ENCODE measurements at places on chromosomes 2 and 18.

DNA sequence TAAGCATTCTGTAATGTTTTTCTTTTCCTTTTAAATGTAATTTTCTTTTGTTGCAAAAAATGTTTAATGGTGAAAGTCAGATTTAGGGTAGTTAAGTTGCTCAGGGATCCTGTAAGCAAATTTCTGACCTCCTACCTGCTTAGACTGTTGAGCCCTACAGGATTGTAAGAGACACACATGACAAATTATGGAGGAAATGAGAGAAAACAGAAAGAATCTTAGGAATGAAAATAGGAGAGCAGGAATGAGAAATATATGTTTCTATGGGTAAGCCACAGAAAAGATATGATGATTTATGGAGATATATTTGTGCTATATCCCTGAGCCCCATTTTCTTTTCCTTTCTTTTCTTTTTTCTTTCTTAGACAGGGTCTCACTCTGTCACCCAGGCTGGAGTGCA, 28.3 kb downstream of the CYBRD1 start:
- H3K4me1 ChIP-seq, result no peaks in the 10 kb centered on the region
- no peaks in the 10 kb centered on the region for H3K27me3 ChIP-seq
- H3K36me3 ChIP-seq, result peaks cover 20% of the 10 kb centered on the region
- no peak overlapping the region for H3K4me3 ChIP-seq
- H3K27ac ChIP-seq, result no peak overlapping the region
- no peak for DNase-seq

DNA sequence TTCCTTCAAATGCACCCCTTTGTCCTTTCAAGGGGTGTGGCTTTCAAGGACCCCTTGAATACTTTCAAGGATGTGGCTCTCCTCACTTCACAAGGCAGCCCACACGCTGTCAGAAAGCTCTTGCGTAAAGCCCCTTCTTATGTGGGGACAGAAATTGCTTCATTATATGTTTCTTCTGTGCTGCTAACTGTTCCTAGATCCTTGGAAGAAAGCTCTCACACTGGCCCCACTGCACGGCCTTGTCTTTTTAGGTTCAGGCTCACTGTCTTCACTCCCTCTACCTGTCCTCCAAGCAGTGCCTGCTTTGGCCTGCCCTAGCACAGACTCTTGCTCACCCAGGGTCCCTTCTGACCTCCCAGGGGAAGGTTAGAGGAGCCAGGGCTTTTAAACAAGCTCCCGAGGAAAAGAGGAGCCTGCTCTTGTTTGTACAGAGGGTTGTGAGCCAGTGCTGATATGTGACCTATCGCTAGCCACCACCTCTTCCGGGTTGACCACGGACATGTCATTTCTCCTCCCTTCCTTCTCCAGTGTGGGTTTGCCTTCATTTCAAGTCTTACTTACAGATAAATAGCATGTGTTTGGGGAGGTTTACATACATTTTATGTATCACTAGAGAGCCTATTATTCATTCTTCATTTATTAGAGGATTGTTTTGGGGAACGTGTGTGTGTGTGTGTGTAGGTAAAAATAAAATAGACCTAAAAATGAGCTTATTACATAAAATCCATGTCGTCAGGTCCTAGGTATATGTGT, 94.7 kb downstream of the RTN4 start:
- no peak overlapping the region for H3K4me3 ChIP-seq
- peaks cover 3% of the 10 kb centered on the region for H3K4me1 ChIP-seq
- no peak for DNase-seq
- no peak overlapping the region for H3K27ac ChIP-seq
- no peaks in the 10 kb centered on the region for H3K27me3 ChIP-seq
- H3K36me3 ChIP-seq, result no peaks in the 10 kb centered on the region

- H3K4me1 ChIP-seq, result no peaks in the 10 kb centered on the region
- no peak for DNase-seq
- no peak overlapping the region for H3K4me3 ChIP-seq
- H3K27ac ChIP-seq, result no peak overlapping the region
- H3K36me3 ChIP-seq, result no peaks in the 10 kb centered on the region
These were observed 2.6 kb upstream of the REG3A start for GRCh38 chr2:79162132-79162531.

DNA sequence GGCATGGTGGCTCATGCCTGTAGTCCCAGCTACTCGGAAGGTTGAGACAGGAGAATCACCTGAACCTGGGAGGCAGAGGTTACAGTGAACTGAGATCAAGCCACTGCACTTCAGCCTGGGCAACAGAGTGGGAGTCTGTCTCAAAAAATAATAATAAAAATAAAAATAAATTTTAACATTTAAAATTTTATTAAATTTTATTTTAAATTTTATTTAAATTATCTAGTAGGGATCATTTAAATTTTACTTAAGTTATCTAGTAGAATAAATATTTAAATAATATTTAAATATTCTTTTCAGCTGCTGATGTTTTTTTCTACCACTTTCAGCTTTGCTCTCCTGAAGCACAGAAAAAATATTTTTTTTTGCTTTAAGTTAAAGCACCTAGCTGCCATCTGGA, 10.4 kb downstream of the COBLL1 start:
- H3K27ac ChIP-seq, result no peak overlapping the region
- no peaks in the 10 kb centered on the region for H3K27me3 ChIP-seq
- H3K4me1 ChIP-seq, result peaks cover 8% of the 10 kb centered on the region
- H3K4me3 ChIP-seq, result no peak overlapping the region
- DNase-seq, result no peak

- H3K27me3 ChIP-seq, result no peaks in the 10 kb centered on the region
- H3K27ac ChIP-seq, result no peak overlapping the region
- DNase-seq, result no peak
- no peak overlapping the region for H3K4me3 ChIP-seq
These were observed 34.7 kb upstream of the RMND5A start for GRCh38 chr2:86685351-86685750.

GRCh38 chr18:48440924-48441323, 31.7 kb upstream of the ZBTB7C start:
- H3K4me1 ChIP-seq, result peaks cover 13% of the 10 kb centered on the region
- H3K4me3 ChIP-seq, result peak overlapping the region; percentile 34
- no peak for DNase-seq
- H3K27me3 ChIP-seq, result no peaks in the 10 kb centered on the region
- H3K27ac ChIP-seq, result peak overlapping the region; percentile 74
- no peaks in the 10 kb centered on the region for H3K36me3 ChIP-seq

DNA sequence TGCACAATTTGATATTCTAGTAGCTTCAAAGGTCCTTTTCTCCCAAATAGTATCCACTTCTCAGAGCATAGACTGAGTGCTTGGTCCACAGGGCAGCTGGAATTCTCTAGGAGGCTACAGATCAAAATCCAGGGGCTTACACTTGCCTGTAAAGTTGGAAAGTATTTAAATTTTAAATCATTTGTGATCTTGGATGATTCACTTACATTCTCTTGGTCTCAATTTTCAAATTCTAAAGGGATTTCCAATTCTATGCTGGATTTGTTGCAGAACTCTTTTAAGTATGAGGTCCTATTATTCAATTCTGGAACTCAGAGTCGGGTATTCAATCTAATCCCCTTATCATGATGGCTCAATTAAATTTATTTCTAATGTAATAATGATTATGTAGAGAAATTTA, 492.3 kb downstream of the NYAP2 start:
- H3K36me3 ChIP-seq, result no peaks in the 10 kb centered on the region
- no peak overlapping the region for H3K4me3 ChIP-seq
- H3K27me3 ChIP-seq, result no peaks in the 10 kb centered on the region
- no peaks in the 10 kb centered on the region for H3K4me1 ChIP-seq

DNA sequence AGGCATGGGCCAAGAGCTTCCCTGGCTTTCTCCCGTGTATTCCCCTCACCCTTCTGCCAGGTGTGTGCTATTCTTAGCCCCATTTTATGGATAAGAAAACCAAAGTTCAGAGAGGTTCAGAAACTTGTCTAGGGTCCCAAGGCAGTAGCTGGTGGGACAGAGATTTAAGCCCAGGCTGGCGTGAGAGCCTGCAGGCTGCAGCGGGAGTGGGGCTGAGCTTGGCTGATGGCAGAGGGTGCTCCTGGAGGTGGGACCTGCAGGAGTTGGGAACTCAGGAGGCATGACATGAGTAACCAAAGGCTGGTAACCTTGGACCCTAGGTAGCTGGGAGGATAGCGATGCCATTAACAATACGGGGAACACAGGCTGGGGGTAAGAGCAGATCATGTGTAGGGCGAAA, 87.3 kb upstream of the B3GNT7 start:
- H3K36me3 ChIP-seq, result no peaks in the 10 kb centered on the region
- H3K27ac ChIP-seq, result no peak overlapping the region
- H3K27me3 ChIP-seq, result no peaks in the 10 kb centered on the region
- no peak for DNase-seq
- H3K4me3 ChIP-seq, result no peak overlapping the region
- H3K4me1 ChIP-seq, result no peaks in the 10 kb centered on the region

DNA sequence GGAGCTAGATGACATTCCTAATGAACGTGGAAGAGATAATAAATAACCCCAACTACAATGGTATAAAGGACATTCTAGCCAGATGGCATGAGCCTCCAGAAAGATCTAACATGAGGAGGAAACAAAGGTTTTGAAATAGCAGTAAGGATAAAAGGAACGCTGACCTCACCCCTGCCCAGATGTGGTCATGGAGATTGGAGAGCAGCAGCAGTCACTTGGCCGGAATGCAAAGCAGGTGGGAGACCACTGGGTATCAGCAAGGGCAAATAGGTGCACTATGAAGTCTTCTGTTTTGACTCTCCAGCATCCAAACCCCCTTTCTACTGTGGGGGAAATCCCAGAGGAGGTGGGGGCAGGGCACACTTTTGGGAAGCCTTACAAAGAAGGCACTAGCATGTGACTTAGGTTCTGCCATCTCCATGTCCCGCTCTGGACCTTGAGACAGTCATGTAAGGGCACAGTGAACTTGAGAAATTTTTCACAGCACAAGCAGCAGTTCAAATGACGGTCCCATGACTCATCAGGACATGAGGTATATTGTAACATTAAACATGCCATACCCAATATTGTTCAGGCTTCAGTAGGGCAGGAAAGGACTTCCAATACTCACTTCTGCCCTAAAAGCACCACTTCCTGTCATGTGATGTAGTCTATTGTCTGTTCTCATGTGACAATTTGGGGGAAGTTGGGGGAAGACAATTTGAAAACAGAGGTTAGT, 55.2 kb downstream of the METTL4 start:
- H3K27me3 ChIP-seq, result no peaks in the 10 kb centered on the region
- DNase-seq, result peak; percentile 5
- peaks cover 17% of the 10 kb centered on the region for H3K4me1 ChIP-seq
- H3K36me3 ChIP-seq, result no peaks in the 10 kb centered on the region
- no peak overlapping the region for H3K4me3 ChIP-seq
- no peak overlapping the region for H3K27ac ChIP-seq

- H3K36me3 ChIP-seq, result no peaks in the 10 kb centered on the region
- no peaks in the 10 kb centered on the region for H3K27me3 ChIP-seq
- no peak for DNase-seq
- H3K27ac ChIP-seq, result peak overlapping the region; percentile 71
- peaks cover 20% of the 10 kb centered on the region for H3K4me1 ChIP-seq
- H3K4me3 ChIP-seq, result peak overlapping the region; percentile 25
These were observed 83.4 kb downstream of the TTC27 start for GRCh38 chr2:32711219-32711618.

DNA sequence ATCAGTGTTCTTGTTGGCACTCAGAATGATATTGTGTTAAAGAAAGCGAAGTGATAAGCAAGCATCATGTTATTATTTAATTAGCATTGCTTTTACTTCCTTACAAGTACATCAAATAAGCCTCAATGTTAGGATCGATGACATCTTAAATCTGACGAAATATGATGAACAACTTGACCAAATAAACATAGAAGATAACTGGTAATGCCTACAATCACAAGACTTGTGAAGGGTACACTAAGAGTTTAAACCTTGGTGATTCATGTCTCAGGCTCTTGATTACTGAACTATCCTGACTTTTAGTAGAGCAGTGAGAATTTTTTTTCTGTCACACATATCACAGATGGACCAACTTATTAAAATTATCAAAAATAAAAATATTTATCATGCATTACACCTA, 500.8 kb upstream of the ZEB2 start:
- H3K27me3 ChIP-seq, result no peaks in the 10 kb centered on the region
- no peak overlapping the region for H3K27ac ChIP-seq
- no peaks in the 10 kb centered on the region for H3K36me3 ChIP-seq
- H3K4me1 ChIP-seq, result peaks cover 36% of the 10 kb centered on the region
- no peak for DNase-seq
- H3K4me3 ChIP-seq, result no peak overlapping the region

- H3K4me3 ChIP-seq, result no peak overlapping the region
- no peak overlapping the region for H3K27ac ChIP-seq
- H3K27me3 ChIP-seq, result no peaks in the 10 kb centered on the region
- H3K36me3 ChIP-seq, result no peaks in the 10 kb centered on the region
- DNase-seq, result no peak
These were observed 151.3 kb downstream of the TFCP2L1 start for GRCh38 chr2:121133551-121134319.

DNA sequence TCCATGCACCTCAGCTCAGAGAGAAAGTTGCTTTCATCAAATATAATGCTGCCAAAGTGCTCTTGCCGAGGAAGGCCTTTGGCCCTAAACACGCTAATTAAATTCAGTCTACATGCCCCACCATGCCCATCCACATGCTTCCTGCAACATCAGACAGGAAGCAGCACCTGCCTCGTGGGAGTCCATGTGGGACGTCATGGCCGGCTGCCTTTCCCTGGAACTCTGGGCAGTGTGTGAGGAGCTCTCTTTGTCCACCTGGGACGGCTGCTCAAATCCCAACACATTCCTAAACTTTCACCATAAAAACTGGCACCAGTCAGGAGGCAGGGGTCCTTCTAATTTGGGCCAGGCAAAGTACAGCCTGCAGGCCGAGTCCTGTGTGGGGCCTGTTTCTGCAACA, 23.1 kb downstream of the FAM178B start:
- no peaks in the 10 kb centered on the region for H3K4me1 ChIP-seq
- no peak overlapping the region for H3K27ac ChIP-seq
- H3K27me3 ChIP-seq, result no peaks in the 10 kb centered on the region
- H3K4me3 ChIP-seq, result no peak overlapping the region

DNA sequence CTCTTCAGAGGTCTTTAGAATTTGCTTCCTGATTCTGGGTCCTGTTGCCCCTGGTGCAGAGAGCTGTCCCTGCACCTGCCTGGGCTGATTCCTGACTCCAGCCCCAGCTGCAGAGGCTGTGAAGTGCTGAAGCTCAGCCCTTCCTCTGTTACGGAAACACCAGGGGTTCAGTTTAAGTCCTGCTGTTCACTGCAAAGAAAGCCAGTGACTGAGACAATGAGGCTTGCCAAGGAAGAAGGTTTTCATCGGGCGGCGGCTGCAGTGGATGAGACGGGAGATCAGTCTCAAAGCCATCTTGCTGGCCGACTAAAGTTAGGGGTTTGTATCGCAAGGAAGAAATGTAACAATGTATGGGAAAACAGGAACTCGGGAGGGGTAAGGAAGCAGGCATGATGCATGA, 142.4 kb upstream of the ZNF236 start:
- H3K27me3 ChIP-seq, result no peaks in the 10 kb centered on the region
- DNase-seq, result no peak
- no peak overlapping the region for H3K4me3 ChIP-seq

- H3K27me3 ChIP-seq, result no peaks in the 10 kb centered on the region
- H3K27ac ChIP-seq, result no peak overlapping the region
- no peak for DNase-seq
- no peak overlapping the region for H3K4me3 ChIP-seq
These were observed 170.6 kb upstream of the MEIS1 start for GRCh38 chr2:66264354-66264753.

All from thoracic aorta (tissue), 2 donors.